ENCODE measurements at places on chromosomes 1 and 21. TPM values are rescaled to one million over a fixed set of nuclear protein-coding genes. Genes with fewer than 3 reads are reported as not detected.
A peak's percentile ranks its signal among the peaks of the same experiment; 100 is the strongest.

The KRTAP13-2 gene
- total RNA-seq: not detected

The ELF3 gene
- 1,050 TPM for total RNA-seq

The WDR64 gene
- not detected for total RNA-seq

The SPATA45 gene
- not detected for total RNA-seq

The FLG2 gene
- not detected for total RNA-seq

The HSD3B2 gene
- not detected for total RNA-seq

The RNU1-2 gene
- total RNA-seq: under 0.01 TPM

The OR14K1 gene
- total RNA-seq: not detected

The DYNLT4 gene
- total RNA-seq: 10.4 TPM

The FOXO6 gene
- total RNA-seq: 1.5 TPM

DNA sequence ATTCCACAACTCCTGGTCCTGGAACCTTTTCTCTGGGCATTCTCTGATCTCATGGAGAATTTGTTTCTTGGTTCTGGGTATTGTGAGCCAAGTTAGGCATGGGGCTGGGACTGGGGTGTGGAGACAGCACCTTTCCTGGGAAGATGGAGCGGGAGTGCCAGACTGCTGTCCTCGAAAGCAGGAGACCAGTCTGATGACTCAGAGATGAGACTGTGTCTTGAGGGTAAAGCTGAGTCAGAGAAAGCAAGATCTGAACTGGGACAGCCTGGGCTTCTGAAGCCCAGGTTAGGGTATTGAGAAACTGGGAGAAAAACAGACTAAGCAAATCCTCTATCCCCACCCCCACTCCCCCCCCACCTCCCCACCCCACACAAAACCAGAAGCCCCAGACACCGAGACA is 2.2 kb upstream of the KANK4 start:
- no peak for DNase-seq

DNA sequence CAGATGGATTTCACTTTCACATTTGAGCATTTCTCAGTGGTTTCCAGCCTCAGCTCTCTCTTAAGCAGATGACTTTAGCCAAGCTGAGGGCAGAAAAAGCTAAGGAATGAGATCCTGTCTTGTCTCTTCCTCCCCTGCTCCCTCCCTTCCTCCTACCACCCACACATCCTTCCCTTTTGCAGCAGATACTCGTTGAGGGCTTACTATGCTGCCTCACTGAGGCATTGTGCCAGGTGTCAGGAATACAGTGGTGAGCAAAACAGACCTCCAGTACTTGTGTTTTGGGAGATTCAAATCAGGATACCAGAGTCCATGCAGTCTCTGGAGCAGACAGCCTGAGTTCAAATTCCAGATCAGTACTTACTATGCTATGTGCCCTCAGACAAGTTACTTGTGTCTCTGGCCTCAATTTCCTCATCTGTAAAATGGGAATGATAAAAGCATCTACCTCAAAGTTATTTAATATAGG is 43.2 kb downstream of the KIF26B start:
- no peak for DNase-seq

- no peak for DNase-seq
Measured at GRCh38 chr1:203402629-203403337, 51.9 kb upstream of the FMOD start.

DNA sequence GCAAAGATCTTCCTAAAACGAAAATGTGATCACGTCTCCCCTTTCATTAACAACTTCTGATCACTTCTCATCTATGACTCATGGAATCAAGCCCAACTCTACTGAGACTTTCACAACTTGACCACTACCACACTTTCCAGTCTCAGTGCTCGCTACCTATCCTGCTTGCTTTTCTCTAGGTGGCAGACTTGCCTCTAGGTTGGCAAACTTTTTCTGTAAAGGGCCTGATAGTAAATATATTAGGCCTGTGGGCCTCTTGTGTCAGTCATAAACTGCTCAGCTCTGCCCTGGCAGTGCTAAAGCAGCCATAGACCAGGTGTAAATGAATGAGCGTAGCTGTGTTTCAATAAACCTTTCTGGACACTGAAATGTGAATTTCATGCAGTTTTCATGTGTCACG is 21.5 kb upstream of the HMGB4 start:
- no peak for DNase-seq

DNA sequence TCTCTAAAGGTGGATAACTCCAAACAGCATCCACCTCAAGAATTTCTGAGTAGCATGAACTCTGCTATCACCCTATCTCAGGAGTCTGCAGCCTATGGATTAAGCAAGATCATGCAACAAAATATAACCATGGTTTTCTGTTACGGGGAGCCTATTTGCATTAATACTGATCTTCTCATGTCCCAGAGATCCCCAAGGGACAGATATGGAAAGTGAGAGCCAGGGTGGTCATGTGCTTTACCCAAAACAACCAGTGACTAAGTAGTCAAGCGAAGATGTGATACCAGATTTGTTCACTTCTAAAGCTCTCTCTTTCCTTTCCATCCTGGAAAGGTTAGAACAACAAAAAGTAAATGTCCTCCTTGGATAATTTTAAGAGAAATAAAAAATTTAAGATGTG is 125.1 kb downstream of the PRRX1 start:
- no peak for DNase-seq

GRCh38 chr1:214670098-214670497 is 67.1 kb downstream of the CENPF start:
- no peak for DNase-seq

GRCh38 chr21:45390831-45391742 is 13.9 kb upstream of the COL18A1 start:
- DNase-seq: no peak

DNA sequence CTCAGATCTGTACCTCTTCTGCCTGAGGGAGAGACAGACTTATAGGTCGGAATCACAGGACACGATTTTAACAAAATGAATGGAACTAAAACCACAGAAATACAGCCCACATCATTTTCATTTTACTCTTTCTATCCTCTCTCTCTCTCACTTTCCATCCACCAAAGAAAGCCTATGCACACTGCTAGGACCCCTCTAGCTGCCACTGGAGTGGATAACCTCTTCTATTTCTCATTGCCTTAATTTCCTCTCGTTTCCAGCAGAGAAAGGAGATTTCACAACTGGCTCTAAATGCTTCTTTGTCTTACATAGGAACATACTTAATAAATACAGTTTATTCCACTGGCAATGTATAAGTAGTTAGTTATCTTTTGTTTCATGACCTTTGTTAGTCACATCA is 867.8 kb upstream of the ADGRL4 start:
- DNase-seq: peak; percentile 16

DNA sequence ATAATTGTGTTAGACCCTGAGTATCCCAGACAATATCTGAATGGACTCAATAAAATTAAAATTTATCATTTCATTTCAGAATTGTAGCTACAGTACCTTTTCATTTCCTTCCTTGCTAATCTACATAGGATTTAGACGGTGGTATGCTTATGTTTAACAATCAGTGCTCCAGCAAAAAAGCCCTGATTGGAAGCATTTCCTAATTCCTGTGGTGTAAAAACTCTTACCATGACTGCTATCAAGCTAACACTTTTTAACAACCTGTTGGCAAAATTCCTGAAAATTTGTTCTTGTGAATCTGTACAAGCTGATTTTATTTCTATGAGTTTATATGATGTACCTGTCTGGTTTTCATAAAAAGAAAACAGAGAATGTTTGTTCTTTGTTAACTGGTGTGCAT is 5.2 kb upstream of the FNBP1L start:
- no peak for DNase-seq

- no peak for DNase-seq
Measured at GRCh38 chr1:89355056-89355455, 8.8 kb upstream of the GBP6 start.

- DNase-seq: no peak
Measured at GRCh38 chr1:53608071-53608470, 130.9 kb downstream of the GLIS1 start.

DNA sequence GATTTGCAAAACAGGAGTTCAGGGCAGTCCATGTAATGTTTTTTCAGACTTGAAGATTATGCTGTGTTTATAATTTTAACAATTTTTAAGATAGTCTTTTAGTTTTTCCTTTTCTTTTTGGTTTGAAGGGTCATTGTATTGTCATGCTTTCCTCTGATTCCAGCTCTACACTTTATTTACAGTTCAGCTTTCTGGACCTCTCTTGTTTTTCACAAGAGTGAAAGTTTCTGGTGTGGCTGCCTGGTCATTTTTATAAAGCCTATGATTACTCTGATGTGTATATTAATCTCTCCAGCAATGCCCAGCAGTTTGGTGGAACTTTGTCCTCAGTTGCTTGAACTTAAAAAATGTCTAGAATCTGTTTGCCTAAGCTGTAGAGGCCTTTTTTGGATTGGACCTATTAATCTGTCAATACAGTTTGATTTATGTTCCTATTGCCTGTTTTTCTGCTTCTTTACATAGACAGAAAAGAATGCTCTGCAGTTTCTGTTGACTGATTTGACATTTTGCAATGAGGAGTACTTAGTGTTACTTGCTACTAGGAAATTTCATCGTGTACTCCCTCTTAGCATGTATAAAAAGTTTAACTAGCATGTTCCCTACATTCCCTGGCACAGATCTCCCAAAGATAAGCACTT is 52.2 kb downstream of the XCL2 start:
- no peak for DNase-seq

- no peak for DNase-seq
Measured at GRCh38 chr1:216688127-216688657, 35.0 kb downstream of the ESRRG start.

GRCh38 chr1:68917456-68917855 is 420.6 kb upstream of the DEPDC1 start:
- DNase-seq: no peak

DNA sequence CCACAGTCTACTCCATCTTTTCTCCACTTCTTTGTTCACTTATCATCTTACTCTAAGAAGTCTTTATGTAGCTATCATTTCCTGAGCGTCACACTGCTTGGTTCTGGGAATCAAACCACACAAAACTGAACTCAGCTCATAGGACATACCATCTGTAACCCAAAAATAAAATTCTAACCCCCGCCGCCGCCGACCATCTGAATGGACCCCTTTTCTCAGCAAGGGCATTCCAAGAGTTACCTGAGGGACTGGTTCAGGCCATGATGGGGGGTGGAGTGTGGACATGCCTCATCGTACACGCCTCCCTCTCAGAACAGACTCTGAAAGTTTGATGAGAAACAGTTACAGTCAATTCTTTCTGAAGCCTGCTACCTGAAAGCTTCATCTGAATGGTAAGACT is 12.6 kb upstream of the CHI3L2 start:
- DNase-seq: no peak

- DNase-seq: peak; percentile 75
Measured at GRCh38 chr21:42097860-42098454, 26.8 kb downstream of the UMODL1 start.

DNA sequence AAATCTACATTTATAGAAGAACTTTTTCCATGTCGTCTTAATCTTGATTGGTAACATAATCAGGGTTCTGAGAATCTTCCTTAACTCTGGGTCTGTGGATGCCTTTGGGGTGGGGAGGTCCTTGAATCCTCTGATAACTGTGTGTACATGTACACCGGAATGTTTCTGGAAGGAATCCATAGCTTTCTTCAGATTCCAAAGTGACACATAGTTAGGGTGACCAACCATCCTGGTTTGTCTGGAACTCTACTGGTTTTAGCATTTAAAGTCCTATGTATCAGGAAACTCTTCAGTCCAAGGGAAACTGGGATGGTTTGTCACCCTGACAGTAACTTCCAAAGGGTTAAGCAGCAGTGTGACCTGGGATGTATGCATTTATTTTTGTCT is 16.8 kb downstream of the STRIP1 start:
- DNase-seq: no peak

DNA sequence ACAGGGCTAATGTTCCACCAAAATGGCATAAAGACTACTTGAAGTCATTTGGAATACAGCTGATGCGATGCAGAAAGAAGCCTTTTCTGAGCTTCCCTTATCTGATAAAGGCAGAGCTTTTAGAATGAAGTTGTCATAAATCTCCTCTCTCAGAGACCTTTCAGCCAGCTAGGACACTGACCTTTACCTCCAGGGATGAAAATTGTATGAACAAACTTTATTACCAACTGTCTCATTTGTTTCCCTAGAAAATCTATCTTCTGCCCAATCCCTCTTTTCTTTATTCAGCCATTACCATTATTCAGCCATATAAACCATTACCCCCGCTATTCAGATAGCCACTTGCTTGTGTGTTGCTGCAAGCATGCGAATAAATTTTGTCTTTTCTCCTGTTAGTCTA is 29.7 kb upstream of the RNF2 start:
- no peak for DNase-seq

GRCh38 chr1:108691942-108692723 is at the start of gene PRPF38B:
Gene PRPF38B (plus strand): TSS chr1:108692310. CDS start chr1:108692592, 282 bp downstream.
- DNase-seq: peak; percentile 94

DNA sequence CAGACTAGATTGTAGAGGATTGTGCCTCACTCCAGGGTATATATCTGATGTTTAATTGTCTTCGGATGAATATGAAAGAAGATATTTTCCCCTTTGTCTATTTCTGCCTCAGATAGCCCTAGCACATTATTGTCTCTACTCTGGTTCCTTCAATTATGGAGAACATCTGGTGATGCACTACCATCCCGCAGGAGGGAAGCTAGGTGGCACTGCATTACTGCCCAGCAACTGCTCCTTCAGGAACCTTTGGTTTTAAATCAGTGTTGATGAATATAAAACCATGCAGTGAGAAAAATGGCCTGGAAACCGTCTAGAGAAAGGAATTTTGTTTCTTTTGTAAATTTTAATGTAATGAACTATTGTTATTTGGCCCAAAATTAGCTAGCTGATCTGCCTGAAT is 68.5 kb downstream of the GPR88 start:
- peak; percentile 77 for DNase-seq

DNA sequence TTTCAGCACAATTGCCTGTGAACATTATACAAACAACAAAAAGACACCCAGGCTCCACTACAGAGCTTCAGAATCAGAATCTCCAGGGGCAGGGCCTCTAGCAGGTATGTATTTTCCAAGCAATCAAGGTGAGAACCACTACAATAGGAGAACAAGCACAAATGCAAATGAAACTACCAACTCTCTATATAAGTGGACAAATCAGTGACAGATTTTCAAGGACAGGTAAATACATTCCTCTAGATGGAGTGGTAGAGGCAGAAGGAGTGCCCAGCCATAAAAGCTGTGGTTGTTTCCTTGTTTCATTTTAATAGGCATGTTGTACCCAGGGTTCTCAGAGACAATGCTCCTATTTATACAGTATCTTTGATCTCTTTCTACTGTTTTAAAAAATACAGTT is 20.1 kb upstream of the CCDC17 start:
- DNase-seq: peak; percentile 80

- no peak for DNase-seq
Measured at GRCh38 chr1:12249181-12249580, 19.4 kb downstream of the VPS13D start.

DNA sequence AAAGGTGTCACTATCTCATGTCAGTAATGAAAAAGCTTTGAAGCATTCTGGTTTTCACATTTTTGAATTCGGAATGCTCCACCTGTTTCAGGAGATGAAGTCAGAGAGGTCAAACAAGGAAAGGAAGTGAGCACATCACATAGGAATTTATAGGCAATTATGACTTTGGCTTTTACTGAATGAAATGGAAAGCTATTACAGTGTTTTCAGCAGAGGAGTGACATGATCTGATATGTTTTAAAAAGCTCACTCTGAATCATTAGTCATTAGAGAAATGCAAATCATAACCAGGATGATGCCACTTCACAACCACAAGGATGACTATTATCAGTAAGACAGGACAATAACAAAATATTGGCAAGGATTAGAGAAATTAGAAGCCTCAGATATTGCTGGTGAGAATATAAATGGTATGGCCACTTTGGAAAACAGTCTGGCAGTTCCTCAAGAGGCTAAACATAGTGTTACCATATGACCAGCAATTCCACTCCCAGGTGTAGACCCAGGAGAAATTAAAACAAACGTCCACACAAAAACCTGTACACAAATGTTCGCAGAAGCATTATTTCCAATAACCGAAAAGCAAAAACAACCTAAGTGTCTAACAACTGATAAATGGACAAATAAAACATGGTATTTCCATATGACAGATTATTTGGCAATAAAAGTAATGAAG is 7.5 kb downstream of the TAF1A start:
- peak; percentile 49 for DNase-seq
